ENCODE measurements at places on chromosomes 3 and 15.

- no peak for DNase-seq
Measured at GRCh38 chr3:126758882-126759281, 54.8 kb downstream of the CHCHD6 start.

- no peak for DNase-seq
Measured at GRCh38 chr15:56820333-56820732, 87.0 kb upstream of the ZNF280D start.

GRCh38 chr15:68302729-68303128, 25.2 kb downstream of the FEM1B start:
- peak; percentile 26 for DNase-seq

GRCh38 chr15:68424754-68425390, 7.1 kb downstream of the ITGA11 start:
- no peak for DNase-seq

GRCh38 chr15:74511583-74511982, 29.4 kb upstream of the ARID3B start:
- DNase-seq = no peak

GRCh38 chr15:43144512-43144911, 11.1 kb downstream of the TMEM62 start:
- no peak for DNase-seq

All from liver (tissue), 10 donors.